ENCODE measurements at places on chromosomes 5 and 9.

DNA sequence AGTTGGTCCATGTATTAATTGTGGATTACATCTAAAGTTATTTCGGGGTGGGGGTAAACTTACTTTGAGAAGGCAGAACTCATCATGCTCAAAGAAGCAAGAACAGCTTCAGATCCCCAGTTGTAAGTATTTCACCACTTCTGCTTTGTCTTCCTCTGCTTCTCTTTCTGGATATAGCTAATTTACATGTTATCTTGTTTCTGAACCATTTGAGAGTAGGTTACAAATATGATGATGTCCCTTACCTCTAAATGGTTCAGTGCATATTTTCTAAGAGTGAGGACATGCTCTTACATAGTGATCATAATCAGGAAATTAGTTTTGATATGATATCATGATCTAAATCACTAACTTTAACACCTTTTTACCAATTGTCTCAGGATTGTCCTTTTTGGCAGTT is 11.9 kb downstream of the TRIO start:
- no peak for DNase-seq

DNA sequence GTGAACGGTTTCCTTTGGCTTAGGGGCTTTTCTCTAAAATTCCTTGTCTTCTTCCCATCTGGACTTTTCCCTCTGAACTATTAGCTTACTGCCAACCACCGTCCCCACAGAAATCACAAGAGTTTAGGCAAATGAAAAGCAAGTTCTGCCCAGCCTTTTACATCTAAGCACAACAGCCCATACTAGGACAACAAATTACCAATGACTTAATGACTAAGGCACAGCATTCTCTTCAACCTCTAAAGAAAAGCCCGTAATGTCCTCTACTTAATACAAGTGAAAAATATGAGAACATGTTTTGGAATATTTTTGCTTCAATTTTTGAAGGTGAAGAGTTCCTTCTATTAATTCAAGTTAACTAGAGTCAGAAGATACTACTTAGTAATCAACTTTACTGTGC is 1.2 kb downstream of the ZBTB5 start:
- DNase-seq: no peak

GRCh38 chr5:132280371-132281240 is 13.6 kb upstream of the SLC22A4 start:
- no peak for DNase-seq

DNA sequence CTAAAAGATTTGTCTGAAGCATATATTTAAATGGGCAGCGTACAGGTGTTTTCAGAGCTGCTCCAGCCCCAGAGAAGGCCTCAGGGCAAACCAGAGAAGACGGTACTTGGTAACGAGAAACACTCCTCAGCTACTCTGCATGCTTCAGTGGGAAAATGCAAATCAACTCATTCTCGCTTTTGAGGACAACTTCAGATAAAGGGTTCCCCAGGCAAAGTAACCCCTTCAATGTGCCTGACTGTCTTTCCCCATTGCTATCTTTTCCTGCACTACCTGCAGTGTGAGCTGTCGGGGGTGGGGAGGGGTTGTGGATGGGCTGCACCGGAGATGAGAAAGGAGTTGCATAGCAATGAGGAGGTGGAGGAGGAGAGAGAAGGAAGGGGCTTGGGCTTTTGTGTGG is 339.7 kb upstream of the CLINT1 start:
- no peak for DNase-seq

DNA sequence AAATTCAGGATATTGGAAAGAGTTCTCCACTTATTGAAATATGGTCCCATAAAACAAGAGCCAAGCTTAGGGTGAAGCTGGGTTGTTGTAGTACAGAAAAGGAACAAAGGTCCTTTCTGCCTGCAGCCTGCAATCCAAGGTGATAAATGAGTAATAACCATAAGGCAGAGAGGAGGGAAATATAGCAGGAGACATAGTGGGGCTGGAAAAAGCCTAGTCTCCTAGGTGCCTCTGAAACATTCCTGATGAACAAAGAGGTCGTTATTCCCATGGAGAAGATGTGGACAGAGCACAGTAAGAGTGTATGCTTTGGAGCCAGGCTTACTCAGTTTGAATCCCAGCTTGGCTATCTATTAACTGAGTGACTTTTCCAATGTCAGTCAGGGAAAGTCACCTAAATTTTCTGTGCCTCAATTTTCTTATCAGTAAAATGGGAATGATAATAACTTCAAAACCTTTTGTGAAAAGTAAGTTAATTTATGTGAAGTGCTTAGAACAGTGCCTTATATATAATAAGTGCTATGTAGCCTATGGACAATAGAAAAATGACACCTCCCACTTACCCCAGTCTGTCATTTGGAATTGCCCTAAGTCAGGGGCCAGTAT is 110.8 kb upstream of the GRIN3A start:
- DNase-seq: no peak

DNA sequence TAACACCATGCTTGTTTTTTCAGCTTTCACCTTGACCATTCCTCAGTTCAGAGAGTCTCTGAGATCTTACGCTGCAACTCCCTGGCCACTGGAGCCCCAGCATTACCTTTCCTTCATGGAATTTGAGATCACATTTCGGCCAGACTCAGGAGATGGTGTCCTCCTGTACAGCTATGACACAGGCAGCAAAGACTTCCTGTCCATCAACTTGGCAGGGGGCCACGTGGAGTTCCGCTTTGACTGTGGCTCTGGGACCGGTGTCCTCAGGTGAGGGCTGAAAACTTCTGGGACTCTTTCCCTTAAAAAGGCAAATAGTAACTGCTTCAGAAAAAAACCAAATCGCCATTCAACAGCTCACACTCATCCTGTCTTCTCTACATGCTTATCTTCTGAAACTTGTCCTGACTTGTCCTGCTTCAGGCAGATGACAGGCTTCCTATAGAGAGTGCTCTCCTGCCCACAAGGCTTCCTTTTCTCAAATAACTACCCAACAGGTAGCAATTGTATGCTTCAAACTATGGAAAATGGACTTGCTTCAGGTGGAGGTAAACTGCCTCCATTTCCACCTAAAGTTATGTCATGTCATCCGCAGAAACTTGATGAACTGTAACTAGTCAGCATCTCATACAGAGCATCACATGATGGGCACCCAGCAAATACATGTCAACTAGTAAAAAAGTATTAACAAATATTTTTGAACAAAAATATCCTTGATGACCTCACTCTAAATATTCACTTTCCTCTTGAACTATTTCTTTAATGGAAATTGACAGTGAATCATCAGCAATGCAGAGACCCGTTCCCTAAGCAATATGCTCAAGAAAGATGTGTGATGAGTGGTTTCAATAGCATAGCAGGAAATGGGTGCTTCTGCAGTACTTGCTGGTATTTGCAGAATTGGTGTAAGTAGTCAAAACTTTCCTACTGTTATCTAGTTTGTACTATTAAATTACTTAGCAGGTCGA is 129.2 kb downstream of the LIFR start:
- DNase-seq: no peak

GRCh38 chr5:95093211-95093610 is 191.7 kb downstream of the MCTP1 start:
- DNase-seq: no peak
